ENCODE measurements at places on chromosomes 1 and 21.

DNA sequence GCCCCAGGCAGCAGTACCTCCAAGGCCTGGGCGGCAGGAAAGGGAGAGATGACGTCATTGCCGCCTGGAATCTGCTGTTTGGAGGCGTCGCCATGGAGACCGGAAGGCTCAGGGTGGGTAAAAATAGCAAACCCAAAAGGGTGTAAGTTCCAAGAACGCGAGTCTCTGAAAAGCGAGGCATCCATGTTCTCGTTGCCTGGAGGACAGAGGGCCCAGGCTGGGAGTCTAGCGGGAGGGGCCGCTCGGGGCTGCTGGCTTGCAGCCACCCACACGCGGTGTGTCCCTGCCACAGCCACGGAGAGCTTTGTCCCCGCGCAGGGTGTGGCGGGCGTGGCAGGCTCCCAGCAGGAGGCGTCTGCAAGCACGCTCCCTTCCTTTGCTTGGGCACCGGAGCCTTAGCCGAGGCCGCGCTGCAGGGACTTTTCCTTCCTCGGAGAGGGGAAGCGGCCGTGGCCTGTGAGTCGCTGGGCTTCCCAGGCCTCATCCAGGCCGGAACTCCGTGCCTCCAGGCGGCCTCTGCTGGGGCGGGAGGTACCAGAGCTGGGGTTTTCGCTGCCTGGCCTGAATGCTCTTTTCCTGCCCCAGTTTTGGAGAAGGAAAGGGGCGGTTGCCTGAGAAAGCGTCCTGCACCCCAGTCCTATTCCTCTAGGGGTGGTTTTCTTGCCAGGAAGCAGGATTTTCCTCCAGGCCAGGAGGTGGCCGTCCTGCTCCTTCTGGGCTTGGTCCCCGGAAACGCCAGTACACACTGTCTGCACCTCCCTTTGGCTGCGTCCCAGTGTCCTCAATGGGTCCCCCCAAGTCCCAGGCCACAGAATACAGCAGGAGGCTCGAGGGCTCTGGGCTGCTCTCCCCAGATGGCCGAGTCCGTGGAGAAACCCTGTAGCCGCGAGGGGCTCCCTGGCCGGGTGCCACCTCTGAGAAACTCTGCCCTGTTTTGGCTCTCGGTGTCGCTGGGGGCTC is 15.3 kb upstream of the SKI start:
- peak; percentile 90 for DNase-seq

DNA sequence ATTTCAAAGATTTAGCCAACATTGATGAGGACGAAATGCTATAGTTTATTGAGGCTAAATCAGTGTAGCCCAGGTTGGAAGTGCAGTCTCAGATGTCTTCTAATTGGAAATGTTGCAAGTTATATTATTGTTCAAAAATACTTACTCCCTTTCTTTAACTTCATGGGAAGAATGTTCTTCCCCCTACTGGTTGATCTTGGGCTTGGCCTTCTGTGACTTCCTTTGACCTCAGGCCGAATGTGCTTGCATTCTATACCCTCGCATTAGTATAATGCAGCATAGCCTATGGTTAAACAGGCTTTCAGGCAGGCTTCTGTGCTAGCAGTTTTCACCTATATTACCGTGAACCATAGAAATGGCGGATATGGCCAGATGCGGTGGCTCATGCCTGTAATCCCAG is 77.3 kb downstream of the RPE65 start:
- DNase-seq, result no peak

DNA sequence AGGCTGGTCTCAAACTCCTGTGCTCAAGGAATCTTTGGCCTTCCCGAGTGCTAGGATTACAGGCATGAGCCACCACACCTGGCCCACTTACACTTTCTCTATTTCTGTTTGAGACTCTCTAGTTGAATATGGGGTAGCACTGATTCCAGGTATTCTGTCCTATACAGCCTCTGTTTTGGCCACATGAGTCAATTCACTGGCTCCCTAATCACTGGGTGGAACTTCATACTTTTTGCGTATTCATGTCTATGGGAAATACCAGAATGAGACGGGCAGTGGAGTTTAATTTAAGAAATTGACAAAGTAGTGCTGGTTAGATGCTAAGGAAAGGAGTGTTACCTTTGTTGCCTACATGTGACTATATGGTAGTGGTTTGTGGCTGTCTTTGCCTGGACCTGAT is 35.5 kb downstream of the MACF1 start:
- no peak for DNase-seq

- DNase-seq, result no peak
Measured at GRCh38 chr1:161381707-161382106, 14.0 kb upstream of the CFAP126 start.

- no peak for DNase-seq
Measured at GRCh38 chr1:69985376-69985775, 220.0 kb downstream of the LRRC40 start.

GRCh38 chr1:100622037-100622436 is 84.1 kb downstream of the GPR88 start:
- peak; percentile 9 for DNase-seq

DNA sequence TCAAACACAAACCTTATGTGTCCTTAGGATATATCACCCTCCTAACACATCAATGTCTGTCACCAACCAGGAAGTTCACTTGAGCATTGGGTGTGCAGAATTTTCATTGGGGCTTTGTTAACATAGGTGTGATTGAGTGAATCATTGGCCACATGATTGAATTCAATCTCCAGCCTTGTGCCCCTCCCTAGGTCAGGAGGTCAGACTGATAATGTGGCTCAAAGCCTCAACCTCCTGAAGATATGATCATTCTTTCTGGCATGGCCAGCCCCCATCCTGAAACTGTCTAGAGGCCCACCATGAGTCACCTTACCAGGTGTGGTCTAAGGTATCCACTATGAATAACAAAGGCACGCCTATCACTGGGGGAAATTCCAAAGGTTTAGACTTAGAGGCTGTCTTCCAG is 90.1 kb downstream of the PKN2 start:
- DNase-seq, result no peak

DNA sequence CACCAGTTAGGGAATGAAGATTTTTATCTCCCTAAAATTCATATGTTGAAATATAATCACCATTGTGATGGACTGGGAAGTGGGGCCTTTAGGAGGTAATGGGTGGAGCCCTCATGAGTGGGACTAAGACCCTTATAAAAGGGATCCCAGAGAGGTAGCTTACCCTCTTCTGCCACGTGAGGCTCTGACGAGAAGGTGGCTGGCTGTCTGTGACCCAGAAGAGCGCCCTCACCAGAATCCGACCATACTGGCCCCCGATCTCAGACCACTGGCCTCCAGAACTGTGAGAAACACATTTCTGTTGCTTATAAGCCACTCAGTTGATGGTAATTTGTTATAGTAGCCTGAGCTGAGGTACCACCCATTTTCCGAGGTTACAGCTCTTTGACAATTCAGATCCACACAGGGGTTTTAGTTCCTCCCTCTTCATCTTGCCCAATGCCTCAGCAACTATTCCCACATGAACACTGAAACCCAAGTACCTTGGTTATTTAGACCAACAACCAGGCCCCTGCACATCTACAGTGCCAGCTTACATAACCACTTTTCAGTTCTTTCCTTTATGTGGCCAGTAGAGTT is 27.6 kb upstream of the HUNK start:
- DNase-seq, result no peak

GRCh38 chr21:33587792-33588484 is 546 bp downstream of the DONSON start:
- peak; percentile 86 for DNase-seq

- DNase-seq, result no peak
Measured at GRCh38 chr1:121414905-121415304, 230.1 kb downstream of the SRGAP2C start.

- no peak for DNase-seq
Measured at GRCh38 chr21:38295997-38296764, 39.4 kb downstream of the KCNJ15 start.

DNA sequence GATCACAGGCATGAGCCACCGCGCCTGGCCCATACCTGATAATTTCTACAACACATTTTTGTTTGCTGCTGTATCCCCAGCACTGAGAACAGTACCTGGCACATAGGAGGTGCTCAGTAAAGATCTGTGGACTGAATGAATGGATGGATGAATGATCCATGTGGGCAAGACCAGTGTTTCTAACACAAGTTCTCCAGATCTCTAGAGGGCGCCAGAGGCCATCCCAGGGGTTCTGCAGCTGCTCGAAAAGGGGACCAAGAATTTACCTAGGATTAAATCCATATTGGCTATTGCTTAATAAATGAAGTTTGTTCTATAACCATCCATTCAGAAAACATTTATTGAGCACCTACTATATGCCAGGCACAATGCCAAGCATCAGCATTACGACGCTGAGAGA is 167.7 kb downstream of the ACTL8 start:
- DNase-seq, result peak; percentile 31

- no peak for DNase-seq
Measured at GRCh38 chr1:229887043-229887822, 179.8 kb upstream of the GALNT2 start.

- DNase-seq, result no peak
Measured at GRCh38 chr1:8661185-8662110, 156.0 kb downstream of the RERE start.

DNA sequence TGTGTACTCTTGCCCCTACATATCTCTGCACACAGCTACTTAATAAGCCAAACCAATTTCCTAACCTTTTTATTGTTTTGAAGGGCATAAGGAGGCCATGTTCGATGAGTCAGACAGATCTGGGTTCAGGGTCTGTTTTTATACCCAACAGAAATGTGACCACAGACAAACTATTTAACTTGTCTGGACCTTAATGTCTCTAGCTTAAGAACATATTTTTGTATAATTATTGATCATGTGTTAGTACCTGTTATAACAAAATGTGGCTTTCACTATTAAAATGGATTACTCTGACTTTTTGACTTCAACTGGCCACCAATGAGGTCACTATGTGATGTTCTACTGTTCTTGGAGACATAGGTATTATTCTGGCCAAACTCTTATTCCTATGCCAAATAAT is 507.8 kb upstream of the USP24 start:
- no peak for DNase-seq

GRCh38 chr1:185110145-185110544 is 46.6 kb downstream of the TRMT1L start:
- DNase-seq, result no peak

- DNase-seq, result no peak
Measured at GRCh38 chr1:198175423-198176170, 18.8 kb downstream of the NEK7 start.

GRCh38 chr1:201488830-201489589 is 17.9 kb downstream of the CSRP1 start:
- DNase-seq, result no peak

- DNase-seq, result peak; percentile 59
Measured at GRCh38 chr1:207997486-207998268, 86.8 kb upstream of the CD34 start.

DNA sequence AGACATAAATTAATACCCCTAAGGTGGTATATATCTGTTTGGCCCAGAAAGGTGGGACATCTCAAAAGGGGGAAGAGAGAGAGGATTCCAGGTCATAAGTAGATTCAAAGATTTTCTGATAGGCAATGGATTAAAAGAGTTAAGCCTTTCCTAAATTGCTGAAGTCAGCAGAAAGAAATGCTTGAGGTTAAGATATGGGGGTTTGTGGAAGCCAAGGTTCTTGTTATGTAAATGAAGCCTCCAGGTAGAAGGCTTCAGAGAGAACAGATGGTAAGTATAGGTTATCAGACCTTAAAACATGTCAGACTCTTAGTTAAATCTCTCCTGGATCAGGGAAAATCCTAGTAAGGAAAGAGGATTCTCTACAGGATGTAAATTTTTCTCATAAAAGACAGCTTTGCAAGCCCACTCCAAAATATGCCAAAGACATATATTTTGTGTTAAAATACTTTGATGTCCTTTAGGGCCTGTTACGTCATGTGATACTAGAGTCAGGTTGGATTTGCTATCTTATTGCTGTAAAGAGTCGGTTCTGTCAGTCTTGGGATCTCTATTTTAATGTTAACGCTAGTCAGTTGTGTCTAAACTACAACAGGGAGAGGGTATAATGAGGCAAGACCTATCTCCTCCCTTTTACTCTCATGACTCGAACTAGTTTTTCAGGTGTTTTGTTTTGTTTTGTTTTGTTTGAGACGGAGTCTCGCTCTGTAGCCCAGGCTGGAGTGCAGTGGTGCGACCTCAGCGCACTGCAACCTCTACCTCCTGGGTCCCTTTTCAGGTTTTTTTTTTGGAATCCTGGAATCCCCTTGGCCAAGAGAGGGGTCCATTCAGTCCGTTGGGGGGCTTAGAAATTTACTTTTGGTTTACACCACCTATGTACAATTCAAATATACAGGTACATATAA is 30.6 kb downstream of the RGS2 start:
- DNase-seq, result no peak

GRCh38 chr1:197911857-197912696 is 5.1 kb upstream of the LHX9 start:
- DNase-seq, result peak; percentile 71

GRCh38 chr21:42387164-42387563 is 8.7 kb downstream of the TMPRSS3 start:
- no peak for DNase-seq

DNA sequence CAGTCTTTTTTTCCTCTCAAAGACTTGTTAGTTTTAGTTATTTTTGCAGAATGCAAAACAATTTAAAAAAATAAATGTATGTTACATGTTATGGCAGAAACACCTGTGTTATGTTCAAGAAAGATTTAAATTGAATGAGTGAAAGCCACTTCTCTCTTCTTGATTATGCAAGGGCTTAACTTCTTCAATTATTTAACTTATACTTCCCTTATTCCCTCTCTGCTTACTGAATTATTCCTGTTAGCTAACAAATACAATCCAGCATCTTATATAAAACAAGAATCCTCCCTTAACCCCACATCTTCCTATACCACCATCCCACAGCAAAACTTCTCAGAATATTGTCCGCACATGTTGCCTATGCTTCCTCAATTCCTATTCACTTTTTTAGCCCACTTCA is 10.7 kb upstream of the FCER1A start:
- DNase-seq, result no peak

GRCh38 chr1:180631194-180631765 is 542 bp upstream of the XPR1 start:
- DNase-seq, result no peak

DNA sequence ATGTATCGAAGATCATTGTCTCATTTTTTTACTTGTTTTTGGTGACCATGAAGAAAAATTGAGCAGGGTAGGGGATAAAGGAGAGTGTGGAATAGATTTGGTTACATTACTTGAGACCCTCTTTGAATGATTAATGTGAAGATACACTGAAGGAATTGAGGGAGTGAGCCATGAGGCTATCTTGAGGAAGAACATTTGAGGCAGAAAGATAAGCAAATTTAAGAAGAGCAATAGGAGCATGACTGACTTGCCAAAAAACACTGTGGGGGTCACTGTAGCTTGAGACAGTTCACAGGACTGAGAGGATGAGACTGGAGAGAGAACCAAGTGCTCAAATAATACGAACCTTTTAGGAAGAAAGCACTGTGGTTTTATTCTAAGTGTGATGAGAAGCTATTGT is 43.1 kb upstream of the PTPRC start:
- DNase-seq, result no peak

GRCh38 chr1:100028765-100029164 is 59.0 kb downstream of the SLC35A3 start:
- DNase-seq, result no peak
